ENCODE measurements at places on chromosomes 2 and 18.

- DNase-seq = no peak
Measured at GRCh38 chr18:4961121-4961909, 235.7 kb downstream of the AKAIN1 start.

GRCh38 chr2:42079737-42080287 lies 32.0 kb downstream of the PKDCC start:
- DNase-seq = no peak

DNA sequence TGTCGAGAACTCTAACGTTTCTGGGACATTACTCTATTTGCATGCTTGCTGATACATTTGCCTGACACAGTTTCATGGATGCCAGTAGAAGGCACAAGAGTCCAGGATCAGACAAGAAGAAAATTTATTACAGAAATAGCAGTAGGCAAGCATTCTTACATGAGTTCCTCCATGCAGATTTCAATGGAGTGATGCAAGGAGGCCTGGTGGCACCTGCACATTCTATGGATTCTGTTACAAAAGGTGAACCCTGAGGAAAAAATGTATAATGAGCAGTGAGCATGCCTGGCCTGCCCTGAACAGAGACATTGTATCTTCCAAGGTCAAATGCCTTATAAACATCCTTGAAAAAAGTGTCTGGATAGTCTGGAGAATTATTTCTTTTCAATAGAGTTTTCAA lies 142.9 kb downstream of the DSEL start:
- no peak for DNase-seq

DNA sequence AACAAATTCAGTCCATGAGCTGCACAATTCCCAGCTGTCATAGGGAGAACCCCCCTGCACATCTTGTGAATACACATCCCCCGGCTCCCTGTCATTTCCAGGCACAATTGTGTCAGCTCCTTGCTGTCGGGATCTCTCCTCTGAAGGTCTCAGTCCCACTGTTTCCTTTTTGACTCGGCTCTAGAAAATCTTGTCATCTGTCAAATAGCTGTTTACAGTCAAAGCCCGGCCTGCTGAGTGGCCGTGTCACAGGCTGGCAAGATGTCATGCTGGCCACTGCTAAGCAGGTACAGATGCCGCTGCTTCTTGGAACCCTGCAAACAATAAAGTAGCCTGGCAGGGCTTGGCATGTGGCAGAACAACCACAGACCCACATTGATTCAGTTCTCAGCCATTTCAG lies 61.7 kb downstream of the LYPD1 start:
- no peak for DNase-seq

DNA sequence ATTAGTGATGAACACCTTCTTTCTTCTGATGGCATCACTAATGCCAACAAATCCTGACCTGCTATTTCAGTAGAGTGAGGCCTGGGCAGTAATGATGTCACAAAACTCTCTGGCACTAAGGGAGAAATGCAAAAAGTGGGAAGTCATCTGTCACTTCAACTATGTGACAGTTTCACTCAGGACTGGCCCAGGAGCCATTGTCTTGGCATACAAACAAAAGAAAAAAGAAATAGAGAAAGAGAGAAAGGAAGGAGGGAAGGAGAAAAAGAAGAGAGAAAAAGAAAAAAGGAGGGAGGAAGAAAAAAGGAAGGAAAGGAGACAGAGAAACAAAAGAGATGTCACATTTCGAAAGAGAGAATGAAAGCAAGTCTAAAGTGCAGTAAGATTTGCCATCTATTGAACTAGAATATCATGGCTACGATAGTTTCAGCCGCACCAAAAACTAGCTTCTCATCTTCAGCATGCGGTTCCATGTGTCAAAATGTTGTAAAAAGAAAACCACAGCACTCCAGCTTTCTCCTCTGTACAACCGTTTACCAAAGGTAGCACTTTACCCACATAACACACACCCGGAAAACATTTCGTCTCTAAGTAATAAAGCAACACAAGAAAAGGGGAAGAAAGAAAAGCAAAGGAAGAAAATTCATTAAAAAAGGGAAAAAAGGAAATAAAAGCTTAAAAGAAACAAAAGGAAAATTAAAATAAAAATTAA lies 50.1 kb downstream of the CD226 start:
- no peak for DNase-seq

- no peak for DNase-seq
Measured at GRCh38 chr2:239499726-239500573, 99.1 kb upstream of the HDAC4 start.

- DNase-seq = no peak
Measured at GRCh38 chr18:38362286-38362792, 796.7 kb upstream of the CELF4 start.

DNA sequence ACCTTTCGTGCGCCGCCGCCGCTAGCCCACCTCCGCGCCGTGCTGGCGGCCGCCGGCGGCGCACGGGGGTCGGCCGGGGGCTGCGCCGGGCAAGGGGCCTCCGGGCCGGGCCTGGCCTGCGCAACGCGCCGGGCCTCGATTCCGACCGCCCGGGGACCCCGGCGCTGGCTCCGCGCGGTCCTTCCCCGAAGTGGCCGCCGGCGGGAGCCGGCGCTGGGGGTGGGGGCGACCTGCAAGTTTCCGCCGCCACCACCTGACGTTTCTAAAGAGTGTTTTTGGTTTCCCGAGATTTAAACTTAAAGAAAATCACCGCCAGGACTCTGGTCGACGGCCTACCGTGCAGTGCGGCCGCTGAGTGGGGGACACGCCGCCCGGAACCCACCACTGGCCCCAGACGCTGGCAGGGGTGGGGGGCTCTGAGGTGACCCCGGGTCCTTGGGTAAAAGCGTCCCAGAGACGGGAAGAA lies 3.8 kb upstream of the GATA6 start:
- peak; percentile 86 for DNase-seq

DNA sequence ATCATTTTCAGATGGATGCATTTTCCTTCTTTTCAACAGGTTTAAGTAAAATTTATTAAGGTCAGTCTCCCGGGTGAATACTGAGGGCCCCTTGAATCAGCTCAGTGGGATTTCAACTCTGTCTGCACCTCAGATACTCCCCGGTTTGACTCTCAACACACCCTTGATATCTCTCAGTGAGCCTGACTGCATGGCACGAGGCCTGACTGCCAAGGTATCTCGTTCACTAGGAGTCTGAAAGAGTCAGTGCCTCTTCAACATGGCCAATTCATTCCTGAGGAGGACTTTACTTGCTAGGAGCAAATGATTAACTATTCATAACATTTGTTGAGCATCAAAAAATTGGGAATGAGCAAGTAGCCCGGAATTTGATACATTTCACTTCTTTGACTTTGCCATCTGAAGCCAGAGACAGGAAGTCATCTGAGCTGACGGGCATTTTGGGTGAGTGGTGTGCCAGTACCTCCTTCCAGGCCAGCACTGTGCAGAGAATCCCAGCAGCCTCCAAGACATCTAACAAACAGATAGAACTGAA lies 81.0 kb downstream of the VAPA start:
- DNase-seq = no peak

DNA sequence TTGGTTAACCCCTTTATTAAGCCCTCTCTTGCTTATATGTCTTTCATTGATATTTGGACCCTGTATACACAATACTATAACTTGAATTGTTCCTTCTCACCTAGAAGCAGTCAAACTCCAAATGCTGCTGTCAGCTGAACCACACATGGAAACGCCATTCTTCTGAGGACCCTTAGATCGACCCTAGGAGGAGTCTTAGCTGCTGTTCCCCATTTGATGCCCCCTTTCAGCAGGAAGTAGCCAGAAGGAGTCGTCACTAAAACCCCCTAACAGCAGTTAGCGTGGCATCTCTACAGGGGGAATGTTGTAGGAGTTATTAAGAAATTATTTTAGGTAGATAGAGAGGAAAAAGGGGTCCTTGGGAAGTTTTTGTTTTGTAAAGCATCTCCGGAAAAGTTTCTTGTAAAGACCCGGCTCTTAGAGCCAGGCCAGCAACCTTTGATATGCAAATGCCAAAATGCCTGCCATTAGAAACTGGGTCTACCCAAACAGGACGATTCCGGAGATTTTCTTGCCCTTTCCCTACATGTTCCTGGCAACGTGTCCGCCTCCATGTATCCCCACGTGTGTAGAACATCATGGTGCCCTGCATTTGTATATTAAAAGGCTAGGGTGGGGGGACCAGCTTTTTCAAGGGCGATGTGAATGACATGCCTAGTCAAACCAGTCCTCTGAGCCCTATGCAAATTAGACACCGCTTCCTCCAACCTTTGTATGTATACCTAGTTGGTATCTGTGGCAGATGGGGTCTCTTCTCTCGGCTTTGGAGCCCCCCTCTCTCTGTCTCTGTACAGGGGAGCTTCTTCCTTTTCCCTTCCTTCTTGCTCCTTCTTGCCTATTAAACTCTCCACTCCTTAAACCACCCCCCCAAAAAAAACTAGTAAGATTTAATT lies 638.4 kb upstream of the POU3F3 start:
- no peak for DNase-seq

GRCh38 chr2:82226441-82226840 lies 1921.9 kb upstream of the LRRTM1 start:
- no peak for DNase-seq

DNA sequence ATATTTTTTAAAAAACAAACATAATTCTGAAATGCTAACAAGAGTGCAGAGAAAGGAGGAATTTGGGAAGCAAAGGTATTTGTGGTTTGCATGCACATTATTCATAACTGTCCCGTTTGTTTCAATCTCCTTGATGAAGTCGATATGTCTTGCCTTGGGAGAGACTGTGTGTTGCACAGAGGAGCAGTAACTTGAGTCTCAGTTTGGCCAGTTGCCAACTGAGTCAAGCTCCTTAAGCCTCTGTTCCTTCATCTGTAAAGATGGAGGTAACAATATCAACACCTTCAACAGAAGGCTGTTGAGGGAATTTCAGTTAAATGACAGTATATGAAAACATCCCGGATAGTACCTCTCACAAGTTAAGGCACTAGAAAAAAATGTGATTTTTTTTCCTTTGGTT lies 226.2 kb downstream of the ASXL3 start:
- no peak for DNase-seq

GRCh38 chr2:26687801-26688200 lies 4.7 kb upstream of the KCNK3 start:
- no peak for DNase-seq

DNA sequence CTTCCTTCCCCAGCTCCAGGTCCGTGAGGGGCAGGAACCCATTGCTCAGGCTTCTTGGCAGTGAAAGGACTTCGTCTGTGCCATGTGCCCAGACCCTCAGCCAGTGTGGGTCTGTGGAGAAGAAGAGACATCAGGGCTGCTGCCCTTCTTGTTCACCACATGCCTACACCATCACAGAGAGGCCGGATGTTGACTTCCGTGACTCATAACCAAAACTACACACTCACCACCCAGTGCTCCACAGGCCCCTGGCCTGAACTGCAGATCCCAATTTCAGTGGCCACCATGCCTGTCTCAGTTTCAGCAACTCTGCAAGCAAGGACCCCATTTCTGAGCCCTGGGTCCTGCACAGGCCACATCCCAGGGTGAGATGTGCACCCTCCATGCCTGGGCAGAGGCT lies 332.6 kb upstream of the SALL3 start:
- DNase-seq = no peak

DNA sequence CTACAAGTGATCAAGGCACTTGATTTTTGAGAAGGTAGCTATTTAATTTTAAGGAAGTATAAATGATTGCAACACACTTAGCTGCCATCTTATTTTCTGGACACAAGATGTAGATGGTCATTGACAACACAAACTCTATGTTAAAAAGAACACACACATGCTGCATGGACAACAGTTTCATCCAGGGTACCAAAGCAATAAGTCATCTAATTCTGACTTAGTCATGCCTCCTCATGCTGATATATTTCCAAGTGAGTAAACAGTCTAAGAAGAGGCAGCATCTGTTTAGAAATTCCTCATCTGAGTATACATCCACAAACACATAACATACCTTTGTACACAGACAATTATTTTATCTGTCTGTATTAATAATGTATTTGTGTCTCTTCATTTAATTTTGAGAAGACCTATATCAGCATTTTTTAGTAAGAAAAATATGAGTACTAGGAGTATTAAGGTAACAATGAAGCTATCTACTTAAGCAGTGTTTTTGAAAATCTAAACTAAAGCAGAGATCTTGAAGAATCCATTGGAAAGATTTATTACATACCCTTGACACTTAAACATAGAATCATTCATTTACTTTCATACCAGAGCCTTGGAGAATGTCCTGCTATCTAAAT lies 84.9 kb downstream of the SCN1A start:
- no peak for DNase-seq

GRCh38 chr2:197278799-197279763 lies 31.5 kb downstream of the ANKRD44 start:
- no peak for DNase-seq

- no peak for DNase-seq
Measured at GRCh38 chr2:74646201-74646600, 1.9 kb downstream of the M1AP start.

- DNase-seq = no peak
Measured at GRCh38 chr18:47953471-47953931, 23.0 kb upstream of the SMAD2 start.

GRCh38 chr2:25279091-25279651 lies 62.6 kb downstream of the DNMT3A start:
- DNase-seq = no peak

DNA sequence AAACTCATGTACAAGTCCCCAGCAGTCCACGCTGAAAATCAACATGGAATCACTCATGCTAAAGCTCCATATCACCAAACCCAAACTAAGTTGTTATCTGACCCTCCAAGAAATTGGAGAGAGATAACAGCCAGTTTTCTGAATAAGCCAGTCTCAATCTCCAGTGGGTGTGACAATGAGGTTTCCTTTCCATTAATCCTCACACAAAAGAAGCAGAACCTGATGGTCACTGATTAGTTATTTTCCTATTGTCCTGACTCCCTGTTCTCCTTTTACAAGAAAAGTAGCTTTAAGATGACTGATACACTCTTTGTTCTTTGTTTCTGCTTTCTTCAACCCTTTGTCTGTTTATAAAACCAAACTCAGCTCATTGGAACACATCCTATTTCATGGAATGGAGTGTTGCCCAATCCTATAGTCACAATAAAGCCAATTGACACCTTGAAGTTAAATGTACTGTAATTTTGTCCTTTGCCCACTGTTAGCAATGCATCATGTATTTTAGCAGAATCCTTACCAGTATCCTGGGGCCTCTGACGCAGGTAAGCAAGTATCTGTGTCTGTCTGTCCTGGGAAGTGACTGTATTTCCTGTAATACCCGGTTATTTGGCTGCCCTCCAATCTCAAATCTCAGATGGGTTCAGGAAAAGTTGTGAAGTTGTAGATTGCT lies 30.6 kb upstream of the SH3RF3 start:
- DNase-seq = no peak

Measured in upper lobe of left lung (tissue), 6 donors.